Activated CD8-positive, alpha-beta memory T cell treated with anti-CD3 and anti-CD28 coated beads, Interleukin-2, amount 50 U/mL, for 48 hours (primary cell): ENCODE measurements at places on chromosomes 13 and 19.

DNA sequence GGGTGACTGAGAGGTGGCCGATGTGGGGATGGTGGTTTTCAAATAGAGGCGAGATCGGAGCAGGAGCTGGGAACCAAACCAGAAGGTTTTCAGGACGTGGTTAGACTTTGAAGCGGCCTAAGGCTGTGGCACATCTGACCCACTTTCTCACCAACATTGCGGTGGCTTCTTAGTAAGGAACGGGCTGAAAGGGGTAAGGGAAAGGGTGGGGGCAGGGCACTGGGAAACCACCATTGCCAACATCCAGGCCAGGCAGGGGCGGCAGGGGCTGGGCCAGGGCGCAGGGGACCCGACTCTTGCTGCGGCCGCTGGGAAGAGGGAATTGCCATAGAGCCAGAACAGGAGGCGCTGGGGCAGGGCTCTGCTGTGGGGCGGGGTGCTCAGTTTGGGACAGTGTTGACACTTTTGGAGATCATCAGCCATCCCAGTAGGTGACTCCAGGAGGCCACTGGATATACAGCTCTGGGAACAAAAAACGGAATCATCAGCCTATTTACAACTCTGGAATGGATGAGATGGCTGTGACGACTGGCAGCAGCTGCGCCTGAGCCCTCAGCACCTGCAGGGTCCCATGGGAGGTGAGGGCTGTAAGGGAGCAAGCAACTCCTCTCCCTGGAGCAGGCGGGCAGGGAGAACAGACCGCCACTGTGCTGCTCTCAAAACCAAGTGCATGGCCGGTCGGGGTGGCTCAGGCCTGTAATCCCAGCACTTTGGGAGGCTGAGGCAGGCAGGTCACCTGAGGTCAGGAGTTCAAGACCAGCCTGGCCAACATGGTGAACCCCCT is 52.2 kb downstream of the IRS2 start:
- no peak for DNase-seq

DNA sequence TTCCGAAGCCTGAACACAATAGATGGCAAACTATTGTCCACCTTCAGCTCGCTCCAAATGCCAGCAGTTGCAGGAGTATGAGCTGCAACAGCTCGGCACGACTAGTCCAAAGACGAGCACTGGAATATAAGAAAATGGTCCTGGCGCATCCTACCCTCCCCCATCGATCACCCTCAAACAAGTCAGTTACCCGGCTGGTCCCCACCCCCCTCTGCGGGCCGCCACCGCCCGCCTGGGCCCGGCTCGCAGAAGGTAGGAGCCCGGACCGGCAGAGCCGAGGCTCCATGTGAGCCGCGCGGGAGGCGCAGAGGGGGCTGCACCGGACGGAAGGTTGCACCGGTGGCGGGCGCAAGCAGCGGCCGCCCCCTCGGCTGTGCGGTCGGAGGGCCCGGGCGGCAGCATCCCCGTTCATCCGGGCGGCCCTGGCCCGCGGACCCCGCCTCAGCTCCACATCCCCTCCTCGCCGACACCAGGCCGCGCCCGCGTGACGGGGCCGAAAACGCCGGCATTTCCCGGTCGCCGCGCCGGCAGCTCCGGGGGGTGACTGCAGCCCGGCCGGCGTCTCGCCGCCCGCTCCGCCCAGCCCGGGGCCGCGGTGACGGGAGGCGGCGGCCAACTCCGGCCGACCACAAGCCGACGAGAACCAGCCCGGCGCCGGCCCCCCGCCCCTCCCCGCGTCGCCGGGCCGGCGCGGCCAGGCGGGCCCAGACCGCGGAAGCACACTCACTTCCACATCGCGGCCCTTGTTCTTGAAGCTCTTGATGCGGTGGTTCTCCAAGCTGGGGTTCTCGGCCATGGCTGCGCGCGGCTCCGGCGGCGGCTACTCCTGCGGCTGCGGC is 552 bp downstream of the KPNA3 start:
- peak; percentile 79 for DNase-seq

- DNase-seq, result no peak
Measured at GRCh38 chr13:46721054-46721453, 75.9 kb downstream of the ESD start.

GRCh38 chr19:4014541-4015491 is 7.3 kb downstream of the PIAS4 start:
- DNase-seq, result peak; percentile 68

- no peak for DNase-seq
Measured at GRCh38 chr13:48816700-48817099, 159.0 kb upstream of the FNDC3A start.

DNA sequence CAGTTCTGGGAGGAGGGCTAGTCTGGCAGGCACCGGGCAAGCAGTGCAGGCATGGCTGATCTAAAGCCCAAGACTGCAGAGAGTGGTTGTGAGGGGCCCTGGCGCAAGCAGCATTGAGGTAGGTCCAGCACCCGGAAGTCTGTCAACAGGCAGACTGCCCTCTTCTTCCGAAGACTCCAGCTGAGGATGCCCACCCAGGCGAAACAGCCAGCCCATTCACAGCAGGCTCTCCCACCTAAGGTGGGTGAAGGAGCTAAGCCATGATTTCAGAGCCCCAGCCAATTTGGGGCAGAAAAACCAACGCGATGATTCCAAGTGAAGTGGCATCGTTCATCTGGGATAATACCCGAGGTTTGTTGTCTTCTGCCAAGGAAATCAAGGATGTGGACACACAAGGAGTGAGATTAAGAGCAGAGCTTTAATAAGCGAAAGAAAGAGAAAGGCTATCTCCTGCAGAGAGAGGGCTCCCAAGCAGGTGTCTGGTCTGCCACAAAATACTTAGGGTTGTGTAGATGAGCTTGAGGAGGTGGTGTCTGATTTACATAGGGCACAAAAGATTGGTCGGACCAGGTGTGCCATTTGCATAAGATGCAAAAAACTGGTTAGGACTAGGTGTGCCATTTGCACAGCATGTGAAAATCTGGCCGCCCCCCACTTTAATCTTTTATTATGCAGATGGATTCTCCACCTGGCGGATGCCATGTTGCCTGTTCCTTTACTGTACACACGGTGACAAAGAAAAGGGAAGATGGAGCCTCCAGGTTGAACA is 22.6 kb downstream of the FAM124A start:
- no peak for DNase-seq

- DNase-seq, result peak; percentile 6
Measured at GRCh38 chr19:33647146-33647545, 25.4 kb downstream of the CHST8 start.

GRCh38 chr13:21938168-21938567 is 267.3 kb downstream of the FGF9 start:
- DNase-seq, result no peak

DNA sequence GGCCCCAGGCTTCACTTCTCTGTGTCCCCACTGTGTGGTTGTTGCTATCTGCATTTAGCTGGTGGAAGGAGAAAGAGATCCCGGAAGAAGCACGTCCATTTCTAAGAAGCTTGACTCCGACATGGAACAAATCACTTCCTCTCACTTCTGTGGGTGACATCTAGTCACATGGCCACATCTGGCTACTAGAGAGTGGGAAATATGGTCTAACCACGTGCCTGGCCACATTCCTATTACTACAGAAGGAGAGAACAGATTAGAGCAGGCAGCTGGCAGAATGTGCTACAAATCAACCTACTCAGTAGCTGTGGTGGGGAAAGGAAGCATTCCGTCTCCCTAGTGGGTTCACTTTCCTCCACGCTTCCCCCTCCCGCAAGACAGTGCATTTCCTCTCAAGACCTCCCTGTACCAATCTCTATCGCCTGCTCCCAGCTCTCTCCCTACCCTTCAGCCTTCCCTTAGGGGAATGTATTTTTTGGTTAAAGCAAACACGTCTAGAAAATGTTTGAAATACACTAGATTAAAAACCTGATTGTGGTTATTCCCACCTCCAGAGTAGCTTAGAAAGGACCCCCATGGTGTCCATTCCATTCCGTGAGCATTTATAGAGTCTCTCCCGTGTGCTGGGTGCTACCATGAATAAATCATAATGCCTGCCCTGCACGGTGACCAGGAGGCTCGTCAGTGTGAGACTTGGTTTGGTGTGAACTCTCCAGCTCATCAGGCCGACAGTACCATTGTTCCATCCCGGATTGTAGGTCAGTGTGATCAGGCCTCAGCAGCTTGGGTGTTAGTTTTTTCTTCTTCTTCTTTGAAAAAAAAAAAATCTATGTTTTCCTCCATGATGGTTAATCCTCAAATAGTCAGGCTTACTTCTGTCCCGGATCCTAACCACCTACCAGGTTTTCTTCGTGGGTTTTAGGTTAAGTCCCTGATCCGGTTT is 8.0 kb upstream of the AMER2 start:
- DNase-seq, result no peak

DNA sequence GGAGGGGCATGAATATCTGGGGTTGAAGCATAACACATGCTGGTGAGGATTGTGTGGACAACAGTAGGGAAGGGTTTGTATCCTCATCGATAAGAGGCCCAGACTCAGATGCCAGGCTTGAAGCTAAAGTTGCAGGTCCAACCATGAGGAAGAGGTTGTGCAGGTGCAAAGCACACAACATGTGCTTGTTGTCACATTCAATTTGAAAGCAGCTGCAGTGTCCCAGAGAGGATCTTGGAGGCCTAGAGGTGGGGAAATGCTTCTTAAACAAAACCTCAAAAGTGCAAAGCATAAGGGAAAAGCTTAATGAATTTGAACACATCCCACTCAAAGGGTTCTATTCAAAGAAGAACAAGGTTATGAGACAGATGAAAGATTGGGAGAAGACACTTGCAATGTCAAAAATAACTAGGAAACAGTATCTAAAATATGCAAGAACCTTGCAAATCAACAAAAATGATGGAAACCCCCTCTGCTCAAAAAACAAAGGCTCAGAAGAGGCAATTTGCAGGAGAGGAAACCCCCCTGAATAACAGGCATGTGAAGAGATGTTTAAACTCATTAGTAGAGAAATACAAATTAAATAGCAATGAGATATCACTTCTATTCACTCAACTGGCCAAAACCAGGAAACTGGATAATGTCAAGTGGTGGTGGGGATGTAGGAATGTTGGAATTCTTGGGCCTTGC is 187.1 kb downstream of the KATNAL1 start:
- DNase-seq, result no peak

- peak; percentile 68 for DNase-seq
Measured at GRCh38 chr19:3094601-3095440, 659 bp downstream of the GNA11 start.

DNA sequence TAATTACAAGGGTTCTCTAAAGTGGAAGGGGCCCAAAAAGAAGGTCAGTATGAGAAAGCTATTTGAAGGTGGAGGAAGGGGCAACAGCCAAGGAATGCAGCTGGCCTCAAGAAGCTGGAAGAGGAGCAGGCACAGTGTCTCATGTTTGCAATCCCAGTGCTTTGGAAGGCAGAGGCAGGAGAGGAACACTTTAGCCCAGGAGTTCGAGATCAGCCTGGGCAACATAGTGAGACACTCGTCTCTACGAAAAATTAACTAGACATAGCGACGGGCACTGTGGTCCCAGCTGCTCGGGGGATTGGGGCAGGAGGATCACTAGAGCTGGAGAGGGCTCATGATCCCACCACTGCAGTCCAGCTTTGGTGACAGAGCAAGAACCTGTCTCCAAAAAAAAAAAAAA is 656 bp upstream of the NEK3 start:
- no peak for DNase-seq

GRCh38 chr19:40639638-40639982 is 38.4 kb downstream of the LTBP4 start:
- DNase-seq, result no peak

- no peak for DNase-seq
Measured at GRCh38 chr19:23060016-23060415, 56.8 kb upstream of the ZNF730 start.

DNA sequence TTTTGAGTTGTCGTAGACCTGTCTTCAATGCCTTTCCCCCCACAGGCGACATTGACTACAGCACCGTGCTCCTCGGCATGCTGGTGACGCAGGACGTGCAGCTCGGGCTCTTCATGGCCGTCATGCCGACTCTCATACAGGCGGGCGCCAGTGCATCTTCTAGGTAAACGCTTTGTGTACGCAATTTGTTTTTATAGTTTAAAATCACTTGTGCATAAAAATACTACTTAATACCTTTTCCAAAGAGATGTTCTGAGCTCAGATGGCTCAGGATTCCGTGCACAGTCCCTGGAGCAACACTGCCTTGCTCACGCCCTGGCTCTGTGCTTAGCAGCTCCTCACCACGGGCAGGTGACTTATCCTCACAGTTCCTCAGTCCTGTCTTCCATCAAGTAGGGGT is 30.1 kb upstream of the DCUN1D2 start:
- no peak for DNase-seq

DNA sequence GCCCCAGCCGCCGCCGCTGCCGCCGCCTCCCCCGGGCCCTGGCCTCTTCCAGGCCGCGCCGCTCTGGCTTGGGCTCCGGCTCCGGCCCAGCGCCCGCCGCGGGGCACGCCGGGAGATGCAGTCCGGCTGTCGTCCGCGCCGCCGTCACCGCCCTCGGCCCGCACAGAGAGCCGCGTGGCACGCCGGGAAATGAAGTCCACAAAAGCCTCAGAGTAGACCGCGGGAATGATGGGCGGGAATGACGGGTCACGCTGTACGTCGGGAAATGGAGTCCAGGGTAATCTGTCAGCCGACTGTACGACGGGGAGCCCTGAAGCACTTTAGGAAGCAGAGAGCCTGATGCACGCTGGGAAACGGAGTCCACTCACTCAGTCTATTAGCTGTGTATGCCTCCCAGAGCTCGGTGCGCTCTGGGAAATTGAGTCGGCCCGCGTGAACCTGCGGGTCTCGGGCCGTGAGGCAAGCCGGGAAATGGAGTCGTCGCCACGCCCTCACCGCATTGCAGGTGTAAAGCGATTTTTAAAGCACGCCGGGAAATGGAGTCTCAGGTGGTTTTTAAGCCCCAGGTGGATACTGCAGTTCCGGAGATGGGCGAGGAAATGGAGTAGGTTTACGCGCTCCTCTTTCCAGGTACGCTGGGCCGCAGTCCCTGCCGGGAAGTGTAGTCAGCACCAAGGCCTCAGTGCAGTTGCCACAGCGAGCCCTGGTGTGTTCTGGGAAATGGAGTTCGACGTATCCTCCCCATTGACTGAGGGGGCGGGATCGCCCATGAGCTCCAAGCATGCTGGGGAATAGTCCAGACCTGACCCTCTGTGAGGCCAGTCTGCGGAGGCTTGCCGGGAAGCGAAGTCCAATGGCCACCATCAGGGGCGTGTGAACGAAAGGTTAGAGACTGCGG is at the start of gene GSK3A:
TSS of gene GSK3A (minus strand) at position 91 of the 898 bp plus-strand sequence. CDS start 137 bp downstream, outside the sequence.
- DNase-seq, result peak; percentile 95

DNA sequence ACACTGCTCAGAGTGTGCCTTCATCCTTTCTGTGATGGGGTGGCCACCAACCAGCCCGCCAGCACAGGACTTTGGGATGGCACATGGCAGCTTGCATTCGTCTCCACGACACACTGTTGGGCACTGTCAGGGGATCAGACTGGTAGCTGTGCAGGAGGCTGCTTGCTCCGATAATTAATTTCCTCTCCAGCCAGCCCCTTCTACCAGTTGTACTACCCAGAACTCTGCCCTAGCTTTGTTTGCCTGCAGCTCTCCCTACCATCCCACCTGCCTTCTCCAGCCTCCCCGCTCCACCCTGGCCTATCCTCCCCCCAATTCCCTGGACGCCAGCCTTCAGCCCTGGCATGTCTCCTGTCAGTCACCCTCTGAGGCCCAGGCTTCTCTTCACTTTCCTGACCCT is 228.3 kb downstream of the TSHZ3 start:
- DNase-seq, result no peak

- DNase-seq, result no peak
Measured at GRCh38 chr19:46659151-46660007, 1.6 kb downstream of the DACT3 start.
